Mesenteric fat pad (tissue), 1 donor: ENCODE measurements at places on chromosomes 1 and 21. TPM values are rescaled to one million over a fixed set of nuclear protein-coding genes. Genes with fewer than 3 reads are reported as not detected.

- no peak for DNase-seq
Observed at GRCh38 chr21:33980276-33980916, 64.8 kb upstream of the ATP5PO start.

DNA sequence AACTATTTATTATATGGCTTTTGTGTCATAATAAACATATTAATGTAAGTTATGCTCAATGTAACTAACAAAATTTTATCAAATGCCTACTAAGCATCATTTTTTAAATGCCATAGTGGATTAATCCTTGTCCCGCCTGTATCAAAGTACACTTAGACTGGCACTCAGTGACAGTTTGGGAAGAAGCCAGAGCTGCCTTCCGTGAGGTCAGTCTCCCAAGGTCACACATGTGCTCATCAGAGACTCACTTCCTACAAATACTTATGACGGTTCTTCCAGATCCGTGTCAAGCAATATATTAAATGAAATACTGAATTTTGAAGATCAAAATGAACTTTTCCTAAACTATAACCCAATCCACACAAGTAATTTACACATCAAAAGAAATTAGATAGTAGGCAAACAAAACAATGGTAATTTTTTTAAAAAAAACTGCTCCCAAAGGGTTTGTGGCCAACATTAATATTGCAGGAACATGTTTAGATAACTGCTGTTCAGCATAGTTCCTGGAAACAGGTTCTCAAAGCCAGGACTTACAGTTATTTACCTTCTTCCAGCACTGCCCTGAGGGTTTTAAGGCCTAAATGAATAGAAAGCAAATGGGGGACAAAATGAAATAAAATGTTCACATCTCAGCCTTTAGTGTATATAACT, 27.2 kb downstream of the WLS start:
- no peak for DNase-seq

GRCh38 chr1:209409780-209410179, 173.7 kb upstream of the CAMK1G start:
- DNase-seq, result no peak

DNA sequence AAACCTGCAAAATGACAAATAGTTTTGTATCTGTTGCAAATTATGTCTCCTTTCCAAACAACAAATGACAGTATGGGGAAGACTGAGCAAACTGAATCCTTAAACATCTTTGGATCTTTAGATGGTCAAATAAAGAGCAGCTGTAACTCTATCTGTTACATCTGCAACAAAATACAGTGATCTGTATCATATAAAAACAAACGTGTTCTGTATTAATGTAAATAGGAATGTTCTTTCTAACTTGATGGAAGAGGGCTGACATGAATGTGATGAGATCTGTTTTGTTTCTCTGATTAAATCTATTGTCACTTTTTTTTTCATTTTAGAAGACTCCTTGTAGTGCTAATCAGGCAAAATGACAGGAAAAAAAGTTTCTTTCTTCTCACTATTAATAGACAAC, 159.5 kb downstream of the GPATCH2 start:
- DNase-seq, result no peak

- DNase-seq, result no peak
Observed at GRCh38 chr1:221344693-221345092, 397.2 kb downstream of the DUSP10 start.

DNA sequence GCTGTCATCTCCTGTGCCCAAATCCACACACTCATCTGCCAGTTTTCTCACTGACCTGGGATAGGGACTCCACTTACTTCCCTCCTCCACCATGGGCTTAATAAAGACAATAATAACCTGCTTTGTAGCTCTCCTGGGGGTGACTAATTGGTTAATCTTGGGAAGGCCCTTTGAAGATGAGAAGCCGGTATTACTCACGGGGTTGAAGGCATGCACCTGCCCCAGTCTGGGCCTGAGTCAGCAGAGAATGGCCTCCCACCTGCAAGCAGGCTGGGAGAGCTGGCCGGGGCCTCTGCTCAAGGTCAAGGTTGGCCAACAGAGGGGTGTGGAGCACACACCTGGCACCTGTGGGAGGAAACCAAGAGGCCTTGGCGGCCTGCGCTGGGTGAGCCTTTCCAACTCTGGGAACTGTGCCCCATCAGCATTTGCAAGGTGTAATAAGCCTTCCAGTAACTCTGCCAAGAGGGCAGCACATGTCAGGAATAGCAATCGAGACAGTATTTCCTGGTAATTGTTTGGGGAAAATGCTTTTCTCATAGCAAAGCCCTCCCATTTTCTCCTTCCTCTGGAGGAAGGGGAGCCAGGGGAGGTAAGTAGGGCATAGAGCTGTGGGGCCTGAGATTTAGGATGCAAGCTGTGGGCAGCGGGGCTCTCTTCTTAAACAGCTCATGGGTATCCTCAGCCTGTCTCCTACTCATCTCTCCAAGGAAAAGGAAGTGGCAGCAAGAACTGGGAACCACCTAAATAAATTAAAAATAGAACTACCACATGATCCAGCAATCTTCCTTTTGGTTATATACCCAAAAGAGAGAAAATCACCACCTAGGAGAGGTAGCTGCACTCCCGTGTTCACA, 49.0 kb downstream of the TOMM20 start:
- no peak for DNase-seq

DNA sequence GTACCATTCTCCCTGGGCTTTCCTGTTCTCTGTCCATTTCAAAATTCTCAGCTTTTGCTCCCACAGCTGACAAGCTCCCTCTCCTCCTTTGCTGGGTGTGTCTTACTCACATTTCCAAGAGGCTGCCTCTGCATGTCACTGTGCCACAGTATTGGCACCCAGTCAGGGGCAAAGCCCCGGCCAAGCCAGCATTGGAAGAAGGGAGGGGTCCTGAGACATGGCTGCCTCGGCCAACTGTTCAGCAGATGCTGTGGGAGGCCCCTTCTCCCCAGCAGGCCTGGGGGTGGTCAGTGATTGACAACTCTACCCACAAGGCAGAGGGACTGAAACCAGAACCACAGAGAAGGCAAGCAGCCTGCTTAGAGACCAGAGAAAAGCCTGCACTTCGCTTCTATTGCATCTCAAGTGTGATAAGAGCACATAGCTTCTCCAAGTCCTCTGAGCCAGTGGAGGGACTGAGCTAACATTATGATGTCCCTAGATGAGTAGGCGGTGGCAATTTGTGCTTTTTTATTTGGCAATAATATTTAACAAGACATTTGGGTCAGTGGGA, 294.1 kb downstream of the SIPA1L2 start:
- no peak for DNase-seq

- DNase-seq, result peak; percentile 37
Observed at GRCh38 chr1:200945111-200945510, 50.4 kb downstream of the INAVA start.

- no peak for DNase-seq
Observed at GRCh38 chr1:211200311-211200710, 58.9 kb upstream of the RCOR3 start.

DNA sequence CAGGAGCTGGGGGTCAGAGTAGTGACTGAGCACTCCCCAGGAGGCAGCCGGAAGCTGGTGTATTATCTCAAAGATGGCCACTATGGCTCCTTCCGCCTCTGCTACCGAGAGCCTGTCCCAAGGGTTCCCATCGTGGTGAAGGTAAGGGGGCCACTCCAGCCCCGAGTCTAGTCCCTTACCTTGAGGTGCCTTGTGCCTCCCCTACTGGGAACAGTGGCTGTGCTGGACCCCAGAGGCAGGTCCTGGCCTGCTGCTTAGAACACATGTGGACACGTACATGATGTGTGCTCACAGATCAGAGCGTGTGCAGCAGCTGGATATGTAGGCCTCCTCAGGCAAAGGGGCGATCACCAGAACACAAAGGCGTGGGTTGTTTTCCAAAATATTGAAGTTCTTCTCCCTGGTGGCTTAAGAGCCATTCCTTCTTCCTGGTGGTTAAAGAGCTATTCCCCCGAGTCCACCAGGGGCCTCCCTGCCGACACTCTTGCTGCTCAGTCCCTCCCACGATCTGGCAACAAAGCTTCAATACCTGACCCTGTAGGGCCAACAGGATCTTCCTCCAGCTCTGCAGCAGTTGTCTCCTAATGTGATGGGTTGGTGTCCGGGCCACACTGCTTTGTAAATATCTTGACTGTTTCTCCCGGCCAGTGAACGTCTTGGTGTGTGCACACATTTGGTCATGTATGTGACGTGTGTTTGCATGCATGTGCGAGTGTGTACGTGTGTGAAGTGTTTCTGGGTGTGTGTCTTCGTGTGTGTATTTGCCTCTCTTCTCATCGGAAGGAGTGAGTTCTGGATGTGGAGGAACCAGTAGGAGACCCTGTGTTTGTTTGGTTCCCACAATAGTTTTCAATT, 68.4 kb upstream of the TINAGL1 start:
- no peak for DNase-seq

GRCh38 chr1:116311756-116312680, 61.0 kb upstream of the ATP1A1 start:
- no peak for DNase-seq

GRCh38 chr1:169779150-169779549, 15.6 kb downstream of the METTL18 start:
- no peak for DNase-seq

- no peak for DNase-seq
Observed at GRCh38 chr1:23868557-23869016, 497 bp upstream of the FUCA1 start.

- no peak for DNase-seq
Observed at GRCh38 chr1:210024996-210025395, 87.0 kb downstream of the SYT14 start.

DNA sequence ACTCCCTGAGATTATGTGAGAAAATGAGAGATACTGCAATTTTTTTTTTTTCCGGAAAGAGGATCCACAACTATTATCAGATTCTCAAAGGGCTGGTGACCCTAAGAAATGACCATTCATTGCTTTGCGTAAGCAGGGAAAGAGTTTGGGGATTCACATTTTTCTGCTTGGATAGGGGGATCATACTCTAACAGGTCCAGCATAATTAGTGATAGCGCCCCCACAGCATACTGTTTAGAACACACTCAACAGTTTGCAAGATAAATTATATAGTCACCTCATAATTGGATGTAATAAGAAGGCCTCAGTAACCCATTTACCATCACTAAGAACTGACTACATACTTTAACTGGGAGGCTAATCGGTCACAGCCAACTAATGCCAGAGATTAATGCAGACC, 1.9 kb downstream of the CCT3 start:
- DNase-seq, result no peak

DNA sequence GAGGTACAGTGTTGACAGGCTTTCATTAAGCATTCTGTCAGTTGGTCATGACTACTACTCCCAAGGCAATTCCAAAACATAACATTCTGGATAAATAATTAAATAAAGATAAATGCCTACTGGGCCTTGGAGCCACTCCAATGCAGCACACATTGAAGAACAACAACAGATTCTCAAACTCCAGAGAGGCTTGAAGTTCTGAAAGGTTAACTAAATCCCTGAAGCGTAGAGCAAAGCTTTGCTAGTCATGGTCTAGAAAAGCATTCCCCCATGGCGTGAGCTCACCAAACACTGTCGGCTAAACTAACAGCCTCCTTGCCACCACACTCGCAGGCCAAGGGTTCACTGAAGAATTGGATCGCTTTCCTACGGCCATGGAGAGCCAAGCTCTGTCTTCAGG, 268.0 kb downstream of the ATG4C start:
- no peak for DNase-seq

DNA sequence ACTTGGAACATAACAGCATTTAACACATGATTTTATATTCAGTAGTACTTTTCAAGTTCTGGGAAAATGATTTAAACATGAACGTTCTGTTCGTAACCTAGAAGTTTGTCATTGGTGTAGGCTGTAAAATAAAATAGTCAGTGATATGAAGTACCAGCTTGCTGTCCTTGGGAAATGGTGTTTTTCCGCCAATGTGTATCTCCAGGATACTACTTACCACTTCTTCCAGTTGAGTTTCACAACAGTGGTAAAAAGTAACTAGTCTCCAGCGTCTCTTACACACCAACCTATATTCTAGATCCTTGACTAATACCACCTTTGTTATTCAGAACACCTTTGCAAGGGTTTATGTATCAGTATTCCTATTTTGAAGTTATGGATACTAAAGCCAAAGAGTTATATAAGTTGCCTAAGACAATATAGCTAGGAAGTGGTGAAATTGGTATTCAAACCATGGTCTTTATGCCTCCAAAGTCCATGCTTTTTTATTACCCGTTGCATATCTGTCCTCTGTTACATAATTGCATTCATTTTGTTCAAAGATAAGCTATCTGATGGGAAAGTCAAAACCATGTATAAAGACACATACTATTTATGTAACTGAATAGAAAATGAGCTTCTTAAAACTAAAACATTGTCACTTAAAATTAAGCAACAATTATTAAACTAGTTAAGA, 43.1 kb downstream of the HOOK1 start:
- DNase-seq, result no peak

- peak; percentile 95 for DNase-seq
Observed at GRCh38 chr1:28369371-28370238, at the start of gene PHACTR4. Gene PHACTR4 (plus strand): TSS chr1:28369740. CDS start chr1:28407448, 37,708 bp downstream.

DNA sequence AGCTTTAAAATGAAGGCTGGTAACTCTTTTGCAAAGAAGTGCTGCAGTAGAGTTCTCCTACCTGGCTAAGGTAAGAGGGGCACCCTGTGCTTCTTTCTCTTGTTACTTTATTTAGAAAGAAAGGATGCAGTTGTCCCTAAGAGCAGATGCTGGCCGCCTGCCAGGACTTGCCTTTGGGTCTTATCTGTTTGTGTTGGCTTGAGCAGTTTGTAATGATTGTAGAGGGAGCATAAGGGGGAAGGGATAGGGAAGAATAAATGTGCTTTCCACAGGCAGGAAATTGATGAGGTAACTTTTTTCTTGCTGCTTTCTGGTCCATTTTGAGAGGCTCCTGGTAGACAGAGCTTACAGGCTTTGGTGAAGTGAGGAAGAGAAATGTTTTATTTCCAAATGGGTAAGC, 229.6 kb downstream of the HHAT start:
- no peak for DNase-seq

DNA sequence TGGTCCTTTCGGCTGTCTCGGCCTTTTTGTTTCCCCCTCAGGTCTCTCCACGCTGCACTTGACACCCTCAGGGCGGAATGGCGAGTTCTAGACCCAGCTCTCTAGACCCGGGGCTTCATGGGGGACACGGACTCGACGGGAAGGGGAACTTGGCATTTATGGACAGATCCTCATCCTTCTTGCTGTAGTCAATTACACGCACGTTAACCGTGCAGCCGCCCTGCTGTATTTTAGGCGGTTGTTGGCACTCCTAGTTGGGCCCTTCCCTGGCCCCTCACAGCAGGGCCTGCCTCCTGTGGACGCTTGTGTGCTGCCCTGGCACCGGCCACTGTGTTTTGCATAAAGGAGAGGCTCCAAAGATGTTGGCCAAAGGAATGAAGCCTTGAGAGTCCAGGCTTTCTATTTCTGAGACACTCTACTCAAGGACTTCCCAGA, 558 bp upstream of the BTG3 start:
- DNase-seq, result no peak

- no peak for DNase-seq
Observed at GRCh38 chr1:244992833-244993232, 128.5 kb upstream of the HNRNPU start.

The CASQ1 gene
- 0.39 TPM for total RNA-seq

The SLC25A33 gene
- total RNA-seq, result 7.5 TPM

The C1QC gene
- 491 TPM for total RNA-seq

The LDLRAD2 gene
- total RNA-seq, result 0.35 TPM

The CRYAA gene
- total RNA-seq, result not detected

The VSIG8 gene
- not detected for total RNA-seq
